NCI-H510A treated with DMSO at 0.1 percent for 48 hours (cell line): ENCODE measurements at places on chromosomes 1 and 21.
A peak's percentile ranks its signal among the peaks of the same experiment; 100 is the strongest.

GRCh38 chr1:172185211-172185610 lies 235.3 kb upstream of the C1orf105 start:
- no peak for DNase-seq

DNA sequence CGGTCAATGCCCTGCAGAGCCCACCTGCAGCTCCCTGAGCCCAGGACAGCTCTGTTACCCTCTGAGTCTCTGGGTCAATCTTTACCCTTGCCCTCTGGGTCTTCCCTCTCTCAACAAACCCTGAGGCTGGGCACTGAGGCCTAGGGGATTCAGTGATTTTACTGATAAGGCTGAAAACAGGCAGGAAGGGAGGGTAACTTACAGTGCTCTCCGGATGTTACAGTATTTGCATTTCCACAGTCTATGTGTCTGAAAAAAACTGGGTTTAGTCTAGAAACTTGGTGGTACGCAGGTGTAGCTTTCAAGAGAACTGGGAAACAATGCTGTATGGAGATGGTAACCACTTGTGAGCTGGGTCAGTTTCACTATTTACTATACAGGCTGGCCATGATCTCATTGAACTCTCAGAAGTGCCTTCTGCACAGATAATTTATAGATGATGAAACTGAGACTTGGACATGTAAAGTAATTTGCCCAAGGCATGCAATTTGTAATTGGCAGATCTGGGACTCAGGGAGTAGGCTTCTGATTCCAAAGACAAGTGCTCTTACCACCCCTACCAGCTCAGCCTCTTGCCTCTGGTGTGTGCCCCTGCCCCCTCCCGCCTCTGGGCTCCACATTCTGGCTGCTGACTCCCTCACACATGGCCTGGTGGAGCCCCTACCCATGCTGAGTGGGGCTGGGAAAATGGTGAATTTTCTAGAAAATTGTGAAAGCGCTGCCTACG lies 48.8 kb downstream of the TENT5C start:
- peak; percentile 25 for DNase-seq

- no peak for DNase-seq
Observed at GRCh38 chr1:86318436-86318835, 77.7 kb downstream of the ODF2L start.

GRCh38 chr1:221637641-221638041 lies 104.2 kb downstream of the DUSP10 start:
- no peak for DNase-seq

GRCh38 chr1:233993651-233994050 lies 89.2 kb downstream of the SLC35F3 start:
- DNase-seq: no peak

DNA sequence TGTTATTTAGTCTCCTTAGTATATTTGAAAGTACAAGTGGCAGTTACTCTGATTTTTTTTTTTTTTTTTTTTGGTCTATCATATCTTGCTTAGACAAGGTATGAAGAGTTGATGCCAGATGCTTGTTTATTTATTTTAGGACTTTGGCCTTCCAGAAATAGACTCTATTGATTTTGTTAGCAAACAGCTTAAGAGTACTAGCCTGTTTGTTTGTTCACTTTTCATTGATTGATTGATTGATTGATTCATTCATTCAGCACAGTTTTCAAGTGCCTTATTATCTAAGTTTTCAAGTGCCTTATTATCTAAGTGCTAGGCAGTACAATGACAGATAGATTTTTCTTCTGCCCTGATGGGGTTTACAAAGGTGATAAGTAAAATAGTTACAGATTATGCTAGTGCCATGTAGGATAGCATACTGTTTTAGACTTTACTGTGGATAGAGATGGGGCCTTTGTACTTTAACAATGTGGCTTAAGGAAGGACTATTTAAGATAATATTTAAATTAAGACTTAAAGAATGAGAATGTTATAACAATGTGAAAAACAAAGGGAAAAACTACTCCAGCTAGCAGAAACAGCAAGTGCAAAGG lies 50.5 kb downstream of the MTF2 start:
- DNase-seq: peak; percentile 76

DNA sequence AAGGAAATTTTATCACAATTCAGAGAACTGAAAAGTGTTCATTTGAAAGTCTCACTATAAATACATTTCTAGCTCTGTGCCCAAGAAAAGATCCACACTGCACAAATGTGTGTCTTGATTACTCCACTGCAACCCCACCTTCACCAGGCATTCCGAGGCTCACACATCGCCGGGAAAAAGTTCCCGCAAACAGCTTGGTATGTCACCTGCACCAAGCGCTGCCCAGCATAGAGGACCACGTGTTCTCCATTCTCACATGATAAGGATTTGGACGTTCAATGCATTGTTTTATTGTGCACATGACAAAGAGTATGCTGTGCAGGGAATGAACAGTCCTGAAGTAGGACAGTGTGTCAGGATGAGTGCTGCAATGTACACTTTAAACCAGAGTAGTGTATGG lies 70.1 kb downstream of the ERG start:
- DNase-seq: no peak

DNA sequence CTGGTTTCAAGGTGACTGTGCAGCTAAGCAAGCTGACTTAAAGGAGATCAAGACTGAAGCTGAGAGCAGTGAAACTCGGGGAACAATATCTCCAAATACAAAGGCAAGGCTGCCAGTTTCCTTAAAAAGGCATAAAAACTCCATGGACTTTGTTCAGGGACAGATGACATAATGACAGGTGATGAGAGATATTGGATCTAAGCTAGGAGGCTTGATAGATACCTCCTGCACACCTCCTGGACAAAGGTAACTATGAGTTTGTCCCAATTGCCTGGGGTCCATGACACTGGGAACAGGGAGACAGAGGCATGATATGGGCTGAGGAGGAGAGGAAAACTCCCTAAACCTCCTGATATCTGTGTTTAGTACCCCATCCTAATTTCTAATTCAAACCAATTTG lies 55.2 kb downstream of the PRKAB2 start:
- no peak for DNase-seq

DNA sequence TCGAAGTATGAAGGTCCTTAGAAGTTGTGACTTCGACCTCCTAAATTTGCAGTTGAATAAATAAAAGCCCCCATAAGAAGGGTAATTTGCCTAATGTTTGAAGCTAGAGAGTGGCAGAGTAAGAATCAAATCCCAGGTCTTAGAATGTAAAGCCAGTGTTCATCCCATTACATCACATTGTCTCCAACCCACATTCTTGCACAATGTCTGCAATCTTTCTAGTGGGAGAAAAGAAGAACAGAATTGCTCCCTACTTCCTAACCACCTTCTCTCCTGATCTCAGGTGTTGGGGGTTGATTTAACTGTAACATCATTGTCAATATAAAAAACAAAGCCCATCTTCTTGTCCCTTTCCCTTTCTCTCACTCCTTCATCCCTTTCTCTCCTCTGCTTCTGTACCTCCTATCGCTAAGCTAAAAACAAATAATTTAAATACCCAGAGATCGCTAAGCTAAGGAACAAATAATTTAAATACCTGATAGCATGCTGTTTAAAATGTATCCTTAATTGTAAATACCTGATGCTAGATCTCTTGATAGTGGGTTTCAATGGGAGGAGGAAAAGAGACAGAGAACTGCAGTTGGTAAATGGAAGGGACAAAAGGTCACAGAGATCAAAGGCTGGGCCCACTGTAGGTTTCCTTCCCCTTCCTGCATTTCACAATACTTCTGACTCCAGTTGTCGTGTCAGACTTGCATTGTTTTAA lies 32.1 kb upstream of the CCDC190 start:
- DNase-seq: no peak

DNA sequence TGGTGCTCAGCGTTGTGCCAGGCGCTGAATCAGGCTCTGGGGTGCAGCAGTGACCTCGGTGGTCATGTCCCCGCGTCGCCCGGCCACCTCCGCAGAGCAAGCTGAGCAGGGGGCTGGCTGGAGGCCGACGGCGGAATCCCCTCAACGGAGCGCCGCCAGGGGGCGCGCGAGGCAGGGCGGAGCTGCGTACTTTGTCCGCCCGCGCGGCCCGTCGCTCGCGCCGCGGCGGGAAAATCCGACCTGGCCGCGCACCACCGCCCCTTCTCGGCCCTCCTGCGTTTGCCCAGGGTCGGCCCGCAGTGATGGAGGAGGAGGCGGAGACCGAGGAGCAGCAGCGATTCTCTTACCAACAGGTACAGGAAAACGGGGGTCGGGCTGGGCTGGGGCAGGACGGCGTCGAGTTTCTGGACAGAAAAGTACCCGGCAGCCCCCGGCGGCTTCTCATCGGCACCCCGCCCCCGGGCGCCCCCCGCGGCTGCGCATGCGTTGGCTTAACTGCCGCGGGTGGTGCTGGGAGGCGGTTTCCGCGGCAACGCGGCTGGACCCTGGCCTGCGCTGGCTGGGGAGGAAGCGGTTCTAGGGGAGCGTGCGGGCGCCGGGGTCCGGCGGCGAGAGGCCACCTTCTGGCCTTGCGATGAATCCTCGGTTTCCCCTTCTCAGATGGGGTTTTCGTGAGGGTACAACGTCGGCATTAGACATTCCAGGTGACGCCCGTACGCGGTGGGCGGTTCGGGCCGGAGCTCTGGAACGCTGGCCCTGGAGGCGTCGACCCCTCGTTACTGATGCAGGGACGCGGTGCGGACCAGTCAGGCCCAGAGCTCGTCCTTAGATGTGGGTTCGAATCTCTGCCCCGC lies at the start of gene CENPS:
TSS of gene CENPS (plus strand) at position 218 of the 854 bp plus-strand sequence. CDS start at position 303, 85 bp downstream.
- DNase-seq: peak; percentile 100

- DNase-seq: no peak
Observed at GRCh38 chr1:78291872-78292271, 198.9 kb upstream of the PTGFR start.

DNA sequence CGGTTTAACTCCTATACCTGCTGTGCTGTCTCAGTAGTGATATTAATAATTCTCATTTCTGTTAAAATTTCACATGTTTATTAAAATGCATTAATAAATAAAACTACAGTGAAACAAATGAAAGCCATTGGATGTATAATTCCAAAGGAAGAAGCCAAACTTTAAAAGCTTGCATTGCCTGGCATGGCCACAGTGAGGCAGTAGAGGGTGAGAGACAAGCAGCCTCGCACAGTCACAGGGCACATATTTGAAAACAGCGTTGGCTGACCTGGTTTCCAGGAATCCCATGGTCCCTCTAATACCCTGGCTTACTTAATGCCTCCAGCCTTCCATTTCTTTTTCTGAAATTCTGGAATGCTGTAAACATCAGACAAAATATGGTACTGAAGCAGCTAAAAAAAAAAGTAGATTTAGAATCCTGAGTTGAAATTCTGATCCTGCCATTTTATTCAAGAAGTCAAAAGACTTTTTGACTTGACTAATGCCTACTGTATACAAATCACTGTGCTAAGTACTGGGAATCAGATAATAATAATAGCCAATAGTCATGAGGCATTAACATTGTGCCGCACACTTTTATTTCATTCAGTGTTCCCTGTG lies 6.7 kb upstream of the RNASEL start:
- DNase-seq: peak; percentile 74

DNA sequence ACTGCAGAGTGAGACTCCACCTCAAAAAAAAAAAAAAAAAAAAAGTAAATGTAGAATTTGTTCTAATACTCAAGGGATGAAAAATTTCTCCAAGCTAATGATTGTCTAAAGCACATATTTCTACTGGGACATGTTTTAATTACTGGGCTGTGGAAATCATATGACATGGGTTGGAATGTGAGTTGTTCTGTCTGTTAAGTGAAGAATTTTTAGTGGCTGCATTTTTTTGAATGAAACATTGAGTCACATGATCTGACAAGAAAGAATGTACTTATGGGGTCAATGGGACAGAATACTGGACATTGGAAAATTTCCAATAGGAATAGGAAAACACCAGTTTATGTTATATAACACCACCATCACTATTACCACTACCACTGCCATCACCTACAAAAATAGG lies 123.8 kb upstream of the IVNS1ABP start:
- no peak for DNase-seq

DNA sequence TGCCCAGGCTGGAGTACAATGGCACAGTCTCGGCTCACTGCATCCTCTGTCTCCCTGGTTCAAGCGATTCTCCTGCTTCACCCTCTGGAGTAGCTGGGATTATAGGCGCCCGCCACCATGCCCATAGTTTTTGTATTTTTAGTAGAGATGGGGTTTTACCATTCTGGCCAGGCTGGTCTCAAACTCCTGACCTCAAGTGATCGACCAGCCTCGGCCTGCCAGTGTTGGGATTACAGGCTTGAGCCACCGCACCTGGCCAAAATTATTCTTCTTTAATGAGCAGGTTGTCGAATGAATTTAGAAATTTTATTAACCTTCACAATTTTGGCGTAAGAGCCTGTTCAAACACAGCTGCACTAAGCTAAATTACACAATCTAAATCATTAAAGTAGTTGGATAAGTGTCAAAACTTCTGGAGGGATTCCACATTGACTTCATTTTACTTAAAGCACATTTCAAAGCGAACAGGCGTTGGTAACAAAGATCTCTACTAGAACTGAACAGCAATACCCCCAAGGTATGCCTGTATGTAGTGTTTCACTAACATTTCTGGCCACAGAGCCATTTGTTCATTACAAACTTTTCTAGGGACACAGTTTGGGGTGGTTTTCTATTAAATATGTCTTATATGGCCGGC lies 5.2 kb upstream of the CTH start:
- DNase-seq: no peak

DNA sequence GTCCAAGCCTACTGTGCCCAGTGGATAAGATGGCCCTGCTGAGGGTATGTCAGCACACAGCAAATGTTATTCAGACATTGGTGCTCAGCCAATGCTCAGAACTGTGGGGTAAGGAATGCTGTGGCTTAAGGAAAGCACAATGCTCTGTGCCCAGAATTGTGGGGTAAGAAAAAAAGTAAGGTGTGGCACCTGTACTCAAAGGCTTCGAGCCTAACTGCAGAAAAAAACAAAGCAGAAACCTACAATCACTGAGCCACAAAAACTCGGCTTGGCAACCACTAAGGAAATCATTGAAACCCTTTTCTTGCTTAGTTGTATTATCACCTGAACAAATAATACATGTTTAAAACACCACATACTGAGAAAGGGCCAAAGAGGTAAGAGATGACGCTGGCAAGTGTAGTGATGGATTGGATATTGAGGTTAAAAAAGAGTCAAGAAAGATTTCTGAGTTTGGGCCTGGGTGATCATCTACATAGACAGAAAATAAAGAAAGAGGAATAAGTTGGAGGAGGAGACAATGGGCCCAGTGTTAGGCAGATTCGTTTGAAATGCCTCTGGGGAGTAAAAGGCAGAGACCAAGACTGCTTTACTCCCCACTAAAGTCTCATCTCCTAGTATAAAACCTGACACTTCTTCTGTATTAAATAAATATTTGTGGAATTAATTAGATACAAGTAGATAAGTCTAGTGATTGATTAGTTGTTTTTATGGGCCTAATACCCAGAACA lies 25.9 kb upstream of the ATP1A1 start:
- DNase-seq: no peak

DNA sequence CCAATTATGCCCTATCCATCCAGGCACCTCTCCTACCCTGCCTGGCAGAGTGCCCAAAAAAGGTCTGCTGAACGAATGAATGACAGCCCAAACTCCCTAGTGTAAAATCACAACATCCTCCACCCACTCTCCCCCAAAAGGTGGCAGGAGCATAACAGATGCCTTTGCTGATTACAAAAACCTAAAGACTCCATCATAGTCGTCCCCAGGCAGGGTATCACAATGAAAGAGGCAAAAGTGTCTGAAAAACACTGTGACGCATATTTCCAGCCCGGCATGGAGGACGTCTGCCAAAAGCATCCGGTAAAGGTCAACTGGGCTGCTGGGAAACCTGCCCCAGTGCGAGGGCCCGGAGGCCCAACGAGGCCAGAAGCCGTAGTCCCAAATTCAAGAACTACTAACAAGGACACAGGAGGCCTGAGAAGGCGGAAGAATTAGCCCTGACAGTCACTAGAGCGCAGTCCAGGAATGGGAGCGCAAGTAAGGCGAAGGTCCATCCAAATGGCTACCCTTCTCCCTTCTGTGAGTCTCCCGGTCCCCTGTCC lies 576 bp downstream of the SMIM12 start:
- peak; percentile 89 for DNase-seq
